HFF-Myc (cell line): ENCODE measurements at places on chromosomes 3 and 15.

- DNase-seq, result no peak
Measured at GRCh38 chr3:133016838-133017309, 21.3 kb upstream of the TMEM108 start.

DNA sequence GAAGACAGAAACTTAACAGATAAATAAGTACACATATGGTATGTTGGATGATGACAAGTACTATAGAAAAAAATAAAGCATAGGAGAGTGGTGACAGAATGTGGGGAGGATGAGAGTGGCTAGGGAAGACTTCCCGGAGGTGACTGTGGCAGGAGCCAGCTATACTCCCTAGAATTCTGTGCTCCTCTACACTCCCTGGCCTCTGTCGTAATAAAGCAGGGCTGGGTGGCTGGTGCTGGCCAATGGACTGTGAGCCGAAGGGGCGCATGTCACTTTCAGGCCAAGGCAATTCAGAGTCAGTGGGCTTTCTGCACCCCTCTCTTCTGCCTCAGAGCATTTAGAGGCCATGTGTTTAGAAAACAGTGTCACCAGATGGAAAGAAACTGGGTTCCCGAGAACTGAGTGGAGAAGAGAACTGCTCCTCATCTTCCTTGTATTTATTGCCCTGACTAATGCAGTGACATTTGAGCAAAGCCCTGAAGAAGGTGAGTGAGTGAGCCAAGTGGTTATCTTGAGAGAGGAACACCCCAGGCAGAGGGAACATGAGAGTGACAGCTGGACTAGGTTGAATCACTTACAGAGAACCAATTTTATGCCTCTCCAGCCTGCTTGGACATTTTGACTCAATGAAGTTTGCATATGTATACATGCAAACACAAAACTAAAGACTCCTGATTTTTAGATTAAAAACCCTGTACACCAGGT, 5.2 kb upstream of the VPS8 start:
- no peak for DNase-seq

GRCh38 chr15:63308491-63308890, 31.1 kb downstream of the APH1B start:
- no peak for DNase-seq

- no peak for DNase-seq
Measured at GRCh38 chr3:74617776-74618175, 3.3 kb upstream of the CNTN3 start.

DNA sequence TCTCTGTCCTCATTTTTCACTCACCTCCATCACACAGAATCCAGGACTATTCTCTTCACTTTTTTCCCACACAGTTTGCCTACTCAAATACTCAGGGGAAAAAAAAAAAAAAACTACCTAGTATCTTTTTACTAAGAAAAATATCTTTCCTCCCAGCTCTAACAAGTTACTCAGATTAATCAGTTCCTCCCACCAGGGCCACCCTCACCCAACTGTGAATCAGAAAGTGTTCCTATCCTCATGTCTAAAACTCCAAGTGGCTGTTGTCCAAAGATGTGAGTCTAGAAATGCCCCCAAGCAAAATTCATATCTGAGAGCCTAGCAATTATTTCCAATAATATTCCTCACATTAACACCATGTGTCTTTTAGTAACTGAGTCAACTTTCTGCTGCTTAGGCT, 268.0 kb downstream of the ERC2 start:
- DNase-seq, result no peak

DNA sequence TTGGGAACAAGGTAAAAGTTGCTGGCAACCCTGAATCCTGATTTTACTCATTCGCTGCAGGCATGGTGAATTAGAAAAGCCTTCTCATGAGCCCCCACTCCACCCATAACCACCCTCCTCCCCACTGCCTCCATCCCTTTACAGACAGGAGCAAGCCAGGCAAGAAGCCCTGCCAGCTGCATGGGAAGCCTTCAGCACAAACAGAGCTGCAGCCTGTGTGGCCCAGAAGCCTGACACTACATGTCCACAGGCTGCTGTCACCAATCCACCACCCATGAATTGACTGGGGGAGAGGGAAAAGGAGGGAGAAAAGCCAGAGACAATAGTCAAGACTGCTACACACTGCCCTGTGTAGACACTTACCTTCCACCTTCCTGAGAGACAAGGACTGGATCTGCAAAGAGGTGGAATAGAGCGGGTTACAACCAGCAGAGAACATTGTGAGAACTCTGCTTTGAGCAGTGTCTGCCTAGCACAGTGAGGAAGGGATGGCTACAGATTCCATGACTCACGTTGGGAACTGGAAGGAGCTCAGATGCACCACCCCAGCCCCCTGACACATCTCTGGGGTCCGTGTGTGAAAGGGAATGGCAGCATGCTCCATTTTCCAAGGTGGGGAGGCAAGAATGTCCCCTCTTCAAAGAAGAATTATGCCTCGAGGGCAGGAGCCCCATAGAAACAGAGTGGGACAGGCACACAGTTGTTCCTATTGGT, 33.9 kb downstream of the DZIP1L start:
- no peak for DNase-seq

- DNase-seq, result no peak
Measured at GRCh38 chr15:89226359-89227221, 5.2 kb upstream of the RLBP1 start.

GRCh38 chr3:154247806-154248415, 76.4 kb downstream of the DHX36 start:
- no peak for DNase-seq
